ENCODE measurements at places on chromosomes 12 and 14. TPM values are rescaled to one million over a fixed set of nuclear protein-coding genes. Genes with fewer than 3 reads are reported as not detected.

CLBA1 gene
- 1.3 TPM for total RNA-seq

KRT75 gene
- not detected for total RNA-seq

DNA sequence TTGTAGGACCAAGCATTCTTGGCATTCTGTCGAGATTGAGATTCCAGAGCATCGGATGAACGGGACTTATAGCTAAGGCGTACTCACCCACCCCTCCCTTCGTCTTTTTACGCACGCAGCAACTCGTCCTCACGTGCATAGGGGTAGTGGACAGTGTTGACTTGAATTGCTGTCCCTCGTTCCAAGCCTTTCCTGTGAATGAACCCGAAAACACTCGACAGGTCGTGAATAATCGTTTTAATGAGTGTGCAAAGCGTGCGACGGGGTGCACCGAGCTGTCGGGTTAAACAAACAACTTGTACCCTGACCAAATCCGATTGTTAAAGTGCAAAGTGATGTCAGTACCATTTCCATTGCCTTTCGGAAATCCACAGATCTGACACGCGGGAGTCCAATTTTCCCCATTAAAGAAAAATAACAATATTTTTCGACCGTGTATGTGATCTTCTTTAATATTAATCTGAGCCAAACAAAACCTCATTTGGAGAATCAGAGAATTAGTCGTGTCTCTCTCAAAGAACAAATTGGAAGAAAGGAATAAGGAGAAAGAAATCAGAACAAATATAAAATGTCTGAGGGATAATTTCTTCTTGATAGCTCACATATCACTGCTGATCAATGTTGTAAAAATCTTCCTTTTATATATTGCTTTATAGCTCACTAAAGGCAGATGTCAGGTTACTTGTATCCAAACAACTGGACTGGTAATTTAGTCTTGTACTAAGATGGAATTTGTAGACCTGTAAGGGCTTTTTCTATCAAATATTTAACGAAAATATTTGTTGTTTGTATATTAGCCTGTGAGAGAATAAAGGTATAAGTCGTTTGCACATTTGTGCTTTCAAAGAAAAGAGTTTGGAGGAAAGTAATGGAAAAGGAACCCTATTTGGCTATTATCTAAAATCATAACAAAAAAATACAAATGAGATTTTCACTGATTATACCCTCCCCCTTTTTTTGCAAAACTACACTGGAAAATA is 11.8 kb downstream of the FOXG1 start:
- H3K36me3 ChIP-seq: no peaks in the 10 kb centered on the region
- H3K27me3 ChIP-seq: no peaks in the 10 kb centered on the region
- H3K4me1 ChIP-seq: no peaks in the 10 kb centered on the region
- no peak overlapping the region for H3K27ac ChIP-seq
- no peak overlapping the region for H3K4me3 ChIP-seq

DNA sequence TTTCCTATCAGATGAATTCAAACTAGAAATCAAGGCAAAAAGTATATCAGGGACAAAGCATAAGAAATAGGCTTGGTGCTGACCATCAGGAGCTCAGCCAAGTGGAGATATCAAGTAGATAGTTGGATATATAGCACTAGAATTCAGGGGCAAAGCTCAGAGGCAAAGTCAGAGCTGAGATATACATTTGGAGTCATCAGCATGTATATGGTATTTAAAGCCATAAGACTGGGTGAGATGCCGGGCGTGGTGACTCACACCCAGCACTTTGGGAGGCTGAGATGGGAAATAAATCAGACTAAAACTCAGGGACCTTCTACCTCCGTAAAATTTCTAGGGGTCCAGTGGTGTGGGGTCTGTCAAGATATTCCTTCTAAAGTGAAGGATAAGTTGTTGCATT is 38.9 kb upstream of the LIMA1 start:
- H3K27me3 ChIP-seq: no peaks in the 10 kb centered on the region
- DNase-seq: no peak
- no peak overlapping the region for H3K4me3 ChIP-seq

MRPS35 gene
- 20.3 TPM for total RNA-seq

Measured in CD4-positive, alpha-beta memory T cell (primary cell).